Activated CD8-positive, alpha-beta T cell treated with anti-CD3 and anti-CD28 coated beads, Interleukin-2, amount 10 ng/mL, durations not matched to agents 7 days and 5 days (primary cell): ENCODE measurements at places on chromosomes 5 and 9.

DNA sequence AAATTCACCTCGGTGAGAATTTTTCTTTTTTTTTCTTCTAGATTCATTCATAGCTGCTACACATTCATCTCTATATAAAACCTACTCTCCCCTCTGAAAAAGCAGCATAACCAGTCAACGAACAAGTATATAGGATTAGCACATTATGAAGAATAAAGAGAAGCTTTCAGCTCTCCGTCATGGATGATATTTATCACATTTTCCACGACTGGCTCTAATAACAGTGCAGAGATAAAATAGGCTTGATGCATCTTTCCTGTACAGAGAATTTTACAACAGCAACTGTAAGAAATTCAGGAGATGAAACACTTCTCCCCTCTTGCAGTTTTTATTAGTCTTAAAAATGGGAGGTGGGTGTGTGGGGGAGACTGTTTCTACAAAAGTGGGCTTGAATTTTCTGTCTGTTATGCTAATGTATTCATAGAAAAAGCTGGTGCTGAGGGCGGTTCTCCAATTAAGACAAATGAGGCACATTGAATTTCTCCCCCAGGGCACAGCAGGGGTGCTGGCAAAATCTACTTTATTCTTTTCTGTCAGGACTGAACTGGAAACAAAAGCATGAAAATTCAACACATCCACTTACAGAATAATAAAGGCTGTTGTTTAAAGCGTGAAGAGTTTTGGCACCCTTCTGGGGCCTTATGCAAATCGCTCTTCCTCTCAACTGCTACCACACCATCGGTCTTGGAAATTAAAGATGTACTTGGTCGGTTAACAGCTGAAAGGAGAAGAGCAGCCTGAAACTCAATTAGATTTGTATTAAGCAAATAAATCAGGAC lies 233.9 kb upstream of the ZNF608 start:
- DNase-seq = no peak

DNA sequence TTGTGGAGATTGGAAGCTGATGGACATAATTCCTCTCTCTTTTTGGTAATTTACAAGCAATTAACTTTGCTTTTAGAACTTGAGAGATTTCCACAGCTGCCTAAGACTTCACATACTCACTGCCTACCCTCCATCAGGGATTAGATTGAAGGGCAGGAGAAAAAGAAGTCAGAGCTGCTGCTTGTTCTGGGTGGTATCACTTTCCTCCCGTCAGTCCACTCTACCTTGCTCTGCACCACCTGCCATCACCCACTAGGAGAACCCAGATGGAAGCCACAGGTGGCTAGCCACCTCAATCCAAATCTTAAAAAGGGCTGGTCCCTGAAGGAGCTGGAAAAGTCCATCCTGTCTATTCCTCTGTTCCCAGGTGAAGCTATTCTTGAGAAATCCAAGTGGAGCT lies 10.5 kb downstream of the IRF1 start:
- no peak for DNase-seq

- DNase-seq = no peak
Observed at GRCh38 chr9:121510766-121511550, 11.3 kb upstream of the GGTA1 start.

GRCh38 chr5:177320879-177321278 lies 9.2 kb upstream of the MXD3 start:
- DNase-seq = no peak

GRCh38 chr9:19551124-19551929 lies 142.5 kb downstream of the ACER2 start:
- no peak for DNase-seq

DNA sequence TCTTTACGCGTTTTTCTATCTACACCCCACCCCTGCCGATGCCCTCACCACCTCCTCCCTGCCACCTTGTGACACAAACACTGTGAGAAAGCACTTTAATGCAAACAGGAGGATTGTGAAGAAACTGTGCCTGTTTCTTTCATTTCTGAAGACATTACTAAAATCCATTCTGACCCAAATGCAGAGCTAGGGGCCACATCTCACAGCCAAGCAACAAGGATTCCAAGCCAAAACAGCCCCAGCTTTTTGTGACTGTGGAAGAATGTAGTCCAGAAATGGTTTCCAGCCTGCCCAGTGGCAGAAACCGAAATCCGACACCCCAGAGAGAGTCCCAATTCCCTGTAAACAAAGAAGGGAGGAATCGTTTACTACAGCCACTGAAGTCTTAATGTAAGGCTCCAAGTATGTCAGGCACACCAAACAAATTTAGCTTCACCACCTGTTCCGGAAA lies 190.9 kb downstream of the TTC39B start:
- no peak for DNase-seq

DNA sequence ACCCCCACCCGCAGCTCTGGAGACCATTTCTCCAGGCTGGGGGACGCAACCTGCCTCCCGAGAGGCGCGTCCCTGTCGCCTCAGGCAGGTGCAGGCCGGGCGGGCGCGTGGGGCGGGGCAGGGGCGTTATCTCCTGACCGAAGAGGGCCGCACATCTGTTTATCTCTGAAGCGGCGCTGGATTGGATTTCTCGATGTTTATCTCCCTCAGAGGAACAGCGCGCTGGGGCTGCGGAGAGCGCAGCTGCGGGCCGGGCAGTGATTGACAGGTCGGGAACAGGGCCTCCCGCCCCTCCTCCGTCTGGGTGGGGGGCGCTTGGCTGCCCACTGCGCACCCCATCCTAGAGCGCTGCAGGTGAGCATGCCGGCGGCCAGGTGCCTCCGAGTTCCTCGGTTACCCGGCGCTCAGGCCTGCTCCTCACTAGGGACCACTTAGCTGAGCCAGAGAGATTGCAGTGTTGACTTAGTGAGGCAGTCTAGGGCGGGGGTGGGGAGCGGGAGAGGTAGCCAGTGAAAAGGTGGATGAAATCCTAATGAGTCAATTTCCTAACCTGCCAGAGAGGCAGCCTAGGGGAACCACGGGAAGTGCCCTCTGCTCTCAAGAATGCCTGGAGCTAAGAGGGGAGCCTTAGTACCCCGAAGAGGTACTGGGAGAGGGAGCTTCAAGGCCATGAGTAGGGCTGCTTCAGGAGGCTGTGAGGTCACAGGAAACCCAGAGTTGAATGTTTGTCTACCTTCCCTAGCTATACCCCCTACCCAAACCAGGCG lies 39.6 kb upstream of the TIFAB start:
- DNase-seq = no peak

- no peak for DNase-seq
Observed at GRCh38 chr5:34531751-34532360, 124.3 kb upstream of the RAI14 start.

DNA sequence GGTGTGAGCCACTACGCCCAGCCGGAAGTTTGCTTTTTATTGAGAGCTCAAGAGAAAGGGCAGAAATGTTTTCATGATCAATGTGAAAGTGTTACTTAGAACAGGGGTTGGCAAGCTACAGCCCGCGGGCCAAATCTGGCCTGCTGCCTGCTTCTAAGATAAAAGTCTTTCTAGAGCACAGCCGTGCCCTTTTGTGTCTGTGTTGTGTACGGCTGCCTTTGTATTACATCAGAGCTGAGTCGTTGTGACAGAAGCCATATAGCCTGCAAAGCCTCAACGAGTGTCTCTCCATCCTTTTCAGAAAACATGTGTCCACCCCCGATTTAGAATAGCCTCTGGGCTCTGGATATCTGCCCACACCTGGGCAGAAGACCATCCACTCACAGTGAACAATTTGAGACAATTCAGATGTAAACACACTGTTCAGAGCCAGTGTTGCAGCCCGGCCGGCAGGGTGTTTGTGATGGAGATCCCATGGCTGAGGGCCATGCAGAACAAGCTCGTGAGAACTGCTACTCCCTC lies 28.8 kb downstream of the AK8 start:
- DNase-seq = peak; percentile 31

- no peak for DNase-seq
Observed at GRCh38 chr9:36207016-36207415, 16.3 kb downstream of the CLTA start.

GRCh38 chr5:94223235-94223634 lies 395.2 kb downstream of the KIAA0825 start:
- no peak for DNase-seq

GRCh38 chr5:96329886-96330529 lies 103.0 kb downstream of the PCSK1 start:
- DNase-seq = no peak

DNA sequence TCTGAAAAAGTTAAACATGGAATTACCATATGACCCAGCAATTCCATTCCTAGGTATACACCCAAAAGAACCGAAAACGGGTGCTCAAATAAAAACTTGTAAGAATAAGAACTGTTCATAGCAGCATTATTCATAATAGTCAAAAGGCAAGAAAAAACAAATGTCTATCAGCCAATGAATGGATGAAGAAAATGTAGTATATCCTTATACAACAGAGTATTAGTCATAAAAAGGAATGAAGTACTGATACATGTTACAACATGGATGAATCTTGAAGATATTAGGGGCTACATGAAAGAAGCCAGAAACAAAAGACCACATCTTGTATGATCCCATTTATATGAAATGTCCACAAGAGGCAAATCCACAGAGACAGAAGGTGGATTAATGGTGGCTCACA lies 15.6 kb upstream of the BRD3 start:
- no peak for DNase-seq

GRCh38 chr5:179906294-179906794 lies 1.4 kb downstream of the TBC1D9B start:
- DNase-seq = no peak

GRCh38 chr5:162939991-162940390 lies 497.4 kb upstream of the CCNG1 start:
- DNase-seq = no peak

DNA sequence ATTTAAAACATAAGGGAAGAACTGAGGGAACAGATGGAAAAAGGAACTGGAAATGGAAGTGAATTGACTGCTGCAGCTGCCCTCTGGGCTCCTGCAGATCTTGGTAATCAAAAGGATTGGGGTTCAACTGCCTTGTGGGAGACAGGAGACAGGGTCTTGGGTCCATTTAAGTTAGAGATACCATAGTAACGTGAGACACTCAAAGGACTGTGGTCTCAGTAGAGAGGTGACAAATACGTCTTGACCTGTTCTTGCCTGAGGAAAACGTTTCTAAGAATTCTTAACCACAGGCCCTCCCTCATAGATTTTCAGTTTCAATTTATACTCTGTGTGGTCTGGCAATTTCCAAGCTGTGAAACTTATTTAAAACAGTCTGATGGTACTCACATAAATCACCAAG lies 100.8 kb upstream of the DHFR start:
- DNase-seq = peak; percentile 62

GRCh38 chr5:56759521-56760216 lies 55.7 kb upstream of the MAP3K1 start:
- DNase-seq = no peak

GRCh38 chr9:20786807-20787206 lies 102.7 kb downstream of the FOCAD start:
- no peak for DNase-seq
